ENCODE measurements at places on chromosomes 3 and 15. TPM values are rescaled to one million over a fixed set of nuclear protein-coding genes. Genes with fewer than 3 reads are reported as not detected.

GRCh38 chr3:50245251-50245745 lies 9.3 kb downstream of the GNAI2 start:
- peaks cover 96% of the 10 kb centered on the region for H3K4me1 ChIP-seq
- H3K36me3 ChIP-seq = peaks cover 52% of the 10 kb centered on the region
- peak overlapping the region; percentile 76 for H3K27ac ChIP-seq
- DNase-seq = no peak

DNA sequence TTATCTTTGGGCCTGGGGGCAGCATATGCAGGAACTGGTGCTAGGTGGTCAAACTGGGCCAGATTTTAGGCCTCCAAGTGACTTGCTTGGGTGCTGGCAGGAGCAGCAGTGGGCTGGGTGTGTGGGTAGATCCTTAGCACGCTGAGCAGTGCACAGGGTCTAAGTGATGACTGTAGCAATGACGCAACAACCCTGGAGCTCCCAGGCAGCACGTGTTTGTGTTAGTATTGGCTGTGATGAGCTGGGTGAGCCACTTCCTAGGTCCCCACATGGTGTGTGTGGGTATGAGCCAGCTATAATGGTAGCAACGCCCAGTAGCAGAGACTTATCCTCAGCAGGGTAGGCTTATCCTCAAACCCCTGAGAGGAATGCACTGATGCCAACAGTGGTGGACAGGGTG lies 570.6 kb upstream of the ROBO1 start:
- H3K4me3 ChIP-seq = no peak overlapping the region
- H3K36me3 ChIP-seq = no peaks in the 10 kb centered on the region
- no peaks in the 10 kb centered on the region for H3K4me1 ChIP-seq
- no peak overlapping the region for H3K27ac ChIP-seq

DNA sequence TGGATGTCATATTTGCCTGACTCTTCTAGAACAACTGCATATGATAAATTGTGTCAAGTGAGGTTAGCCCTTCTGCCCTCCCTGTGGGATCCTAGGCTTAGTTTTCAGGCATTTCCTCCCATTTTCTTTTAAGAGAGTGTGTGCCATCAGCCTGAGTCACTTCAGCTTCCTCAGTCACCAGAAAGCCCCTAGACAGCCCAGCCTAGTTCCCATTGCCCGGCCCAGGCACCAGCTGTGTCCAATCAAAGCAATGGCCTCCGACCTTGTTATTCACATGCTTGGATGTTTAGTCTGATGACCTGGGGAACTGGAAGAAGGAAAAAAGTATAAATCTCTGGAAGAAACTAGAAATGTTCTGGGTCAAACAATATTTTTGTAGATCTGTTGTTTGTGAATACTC lies 221.9 kb upstream of the LRIG1 start:
- H3K27ac ChIP-seq = no peak overlapping the region
- no peaks in the 10 kb centered on the region for H3K36me3 ChIP-seq
- H3K4me3 ChIP-seq = no peak overlapping the region
- H3K4me1 ChIP-seq = no peaks in the 10 kb centered on the region
- H3K27me3 ChIP-seq = no peaks in the 10 kb centered on the region

The RASGRF1 gene
- total RNA-seq = 9.4 TPM

The EPHB3 gene
- total RNA-seq = not detected

GRCh38 chr3:151428386-151428785 lies 32.5 kb downstream of the IGSF10 start:
- no peak overlapping the region for H3K27ac ChIP-seq
- no peaks in the 10 kb centered on the region for H3K27me3 ChIP-seq
- no peak overlapping the region for H3K4me3 ChIP-seq
- H3K4me1 ChIP-seq = peaks cover 5% of the 10 kb centered on the region

The ERICH6 gene
- not detected for total RNA-seq

The DPPA2 gene
- not detected for total RNA-seq

The CYP8B1 gene
- not detected for total RNA-seq

DNA sequence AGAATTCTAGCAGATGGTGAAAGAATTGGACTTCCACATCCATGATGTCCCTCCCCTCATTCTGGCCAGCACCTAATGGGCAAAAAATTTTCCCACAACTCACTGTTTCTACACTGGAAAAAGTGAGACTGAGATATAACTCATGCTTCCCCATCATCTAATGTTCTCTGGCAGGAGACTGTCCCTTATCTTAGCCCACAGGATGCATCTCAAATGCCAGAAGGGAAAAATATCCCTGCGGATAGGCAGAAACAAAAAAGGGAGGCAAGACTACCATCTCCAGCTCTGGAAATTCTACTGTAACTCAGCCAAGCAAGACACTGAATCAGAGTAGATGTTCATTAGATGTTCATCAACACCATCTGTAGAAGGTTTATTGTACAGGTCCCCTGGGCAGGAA lies 58.6 kb downstream of the DLG1 start:
- no peaks in the 10 kb centered on the region for H3K4me1 ChIP-seq
- no peak for DNase-seq
- H3K36me3 ChIP-seq = peaks cover 17% of the 10 kb centered on the region
- H3K4me3 ChIP-seq = no peak overlapping the region
- H3K27ac ChIP-seq = no peak overlapping the region

DNA sequence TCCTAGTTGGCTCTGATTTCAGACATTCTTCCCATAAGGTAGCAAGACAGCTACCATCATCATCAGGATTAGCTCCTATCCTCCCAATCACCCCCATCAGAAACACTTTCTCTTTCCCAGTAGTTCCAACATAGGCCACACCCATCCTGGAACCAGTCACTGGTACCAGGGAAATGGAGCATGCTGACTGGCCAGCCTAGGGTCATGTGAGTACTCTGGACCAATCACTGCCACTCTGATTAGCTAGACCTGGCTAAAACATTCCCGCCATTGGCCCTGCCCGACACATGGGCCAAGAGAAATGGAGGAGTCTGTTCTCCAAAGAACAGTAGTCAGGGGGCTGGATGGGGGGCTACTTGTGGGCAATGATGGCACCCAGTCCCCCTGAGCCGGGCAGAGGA lies 12.4 kb downstream of the EFCC1 start:
- no peaks in the 10 kb centered on the region for H3K36me3 ChIP-seq
- peaks cover 35% of the 10 kb centered on the region for H3K4me1 ChIP-seq
- DNase-seq = no peak
- no peak overlapping the region for H3K27ac ChIP-seq

DNA sequence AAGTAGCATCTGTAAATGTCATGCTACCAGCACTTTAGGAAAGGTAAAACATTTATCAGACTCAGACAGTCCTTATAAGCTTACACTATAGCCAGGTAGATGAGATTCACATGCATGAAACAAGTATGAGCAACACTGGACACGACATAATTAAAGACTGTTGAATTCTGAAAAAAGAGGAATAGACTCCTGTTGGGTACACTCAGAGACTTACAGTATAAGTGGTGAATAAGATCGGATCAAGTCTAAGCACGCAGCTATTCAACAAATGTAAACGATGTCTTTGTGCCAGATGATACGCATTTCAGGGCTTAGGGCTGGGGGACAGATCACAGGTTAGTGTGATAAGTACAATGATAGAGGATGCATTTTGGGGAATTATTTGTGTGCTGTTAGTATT lies 43.2 kb upstream of the SPPL2A start:
- H3K4me1 ChIP-seq = no peaks in the 10 kb centered on the region
- H3K36me3 ChIP-seq = no peaks in the 10 kb centered on the region
- no peak overlapping the region for H3K4me3 ChIP-seq
- no peaks in the 10 kb centered on the region for H3K27me3 ChIP-seq

DNA sequence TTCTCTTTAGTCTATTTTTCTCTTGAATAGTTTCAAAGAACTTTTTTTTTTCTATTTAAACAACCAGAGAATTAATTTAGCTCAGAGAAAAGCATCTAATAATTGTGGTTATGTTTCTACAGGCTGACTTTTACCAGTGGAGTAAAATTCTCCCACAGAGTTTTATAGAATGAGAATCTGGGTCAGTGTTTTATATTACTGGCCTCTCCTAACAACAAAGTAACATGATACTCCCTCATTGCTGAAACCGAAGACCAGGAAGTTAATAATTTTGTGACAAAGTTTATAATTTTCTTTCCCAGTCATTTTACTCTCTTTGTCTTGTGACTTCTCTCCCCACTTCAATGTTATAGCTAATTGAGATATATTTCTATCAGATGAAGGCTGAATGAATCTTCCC lies 946.9 kb downstream of the EPHA3 start:
- H3K36me3 ChIP-seq = no peaks in the 10 kb centered on the region
- DNase-seq = no peak
- H3K4me1 ChIP-seq = no peaks in the 10 kb centered on the region
- no peaks in the 10 kb centered on the region for H3K27me3 ChIP-seq
- no peak overlapping the region for H3K27ac ChIP-seq
- no peak overlapping the region for H3K4me3 ChIP-seq

DNA sequence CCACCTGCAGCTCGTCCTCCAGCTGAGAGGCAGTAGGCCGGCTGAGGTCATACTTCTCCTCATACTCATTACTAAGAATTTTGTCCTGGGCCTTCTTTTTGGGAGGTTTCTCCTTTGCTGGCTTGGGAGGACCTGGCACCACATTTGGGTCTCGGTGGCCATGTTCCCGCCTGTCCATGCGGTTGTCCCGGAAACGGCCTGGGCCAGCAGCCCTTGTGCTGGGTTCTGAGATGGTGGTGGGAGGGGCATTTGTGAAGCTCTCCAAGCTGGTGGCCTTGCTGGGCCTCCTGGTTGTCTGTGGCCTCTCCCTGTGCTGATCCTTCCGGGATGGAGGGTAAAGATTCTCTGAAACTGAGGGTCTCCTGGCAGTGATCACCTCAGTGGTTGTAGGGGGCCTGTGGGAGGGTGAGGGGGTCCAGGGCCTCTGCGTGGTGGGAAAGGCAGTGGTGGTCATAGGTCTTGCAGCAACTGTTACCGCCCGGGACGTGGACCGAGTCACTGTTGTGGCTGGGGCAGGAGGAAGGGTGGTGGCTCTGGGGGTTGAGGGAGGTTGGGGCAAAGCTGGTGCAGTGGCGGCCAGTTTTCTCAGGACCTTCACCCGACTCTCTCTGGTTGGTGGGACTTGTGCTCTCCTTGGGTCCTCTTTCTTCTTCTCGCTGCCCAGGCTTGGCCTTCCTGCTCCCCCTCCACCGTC lies 2.5 kb downstream of the CCDC80 start:
- no peaks in the 10 kb centered on the region for H3K36me3 ChIP-seq
- peaks cover 12% of the 10 kb centered on the region for H3K27me3 ChIP-seq
- H3K27ac ChIP-seq = no peak overlapping the region

The CAMP gene
- not detected for total RNA-seq

DNA sequence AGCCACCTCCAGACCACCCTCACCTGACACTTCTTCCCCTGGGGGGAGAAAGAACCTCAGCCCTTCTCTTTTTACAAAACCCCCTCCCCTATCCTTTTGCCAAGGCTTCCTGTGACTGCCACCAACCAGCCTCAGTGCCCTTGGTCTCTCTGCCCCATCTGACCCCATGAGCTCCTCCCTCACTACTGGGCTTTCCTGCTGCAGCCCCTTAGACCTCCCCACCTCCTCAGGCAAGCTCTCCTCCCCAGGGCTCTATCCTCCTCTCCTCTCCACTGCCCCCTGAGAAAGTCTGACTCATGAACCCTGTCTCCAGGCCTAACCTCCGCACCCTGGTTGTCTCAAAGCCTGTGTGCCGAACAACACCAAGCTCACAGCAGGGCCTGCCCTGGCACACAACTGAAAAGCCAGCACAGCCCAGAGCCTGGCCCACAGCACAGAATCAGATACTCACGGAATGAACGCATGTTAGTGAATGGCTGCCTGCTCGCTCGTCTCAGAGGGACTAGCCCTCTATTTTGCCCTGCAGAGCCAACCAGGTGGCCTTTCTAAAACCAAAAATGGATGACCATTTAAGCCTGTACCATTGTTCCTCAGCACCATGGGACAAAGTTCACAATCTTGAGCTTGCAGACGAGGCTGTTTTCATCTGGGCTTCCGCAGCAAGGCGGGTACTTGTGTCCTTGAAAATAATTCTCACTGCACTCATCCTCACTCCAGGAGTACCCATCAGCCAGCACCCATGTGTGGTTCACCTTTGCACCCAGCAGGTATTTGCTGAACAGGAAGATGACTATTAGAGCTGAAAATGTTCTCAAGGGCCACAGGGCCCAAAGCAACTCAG lies 1.7 kb downstream of the CHDH start:
- H3K27me3 ChIP-seq = peaks cover 50% of the 10 kb centered on the region
- no peak overlapping the region for H3K27ac ChIP-seq
- no peak overlapping the region for H3K4me3 ChIP-seq
- H3K36me3 ChIP-seq = no peaks in the 10 kb centered on the region
- no peak for DNase-seq

The EEF1AKMT4 gene
- 1.5 TPM for total RNA-seq

GRCh38 chr15:87268675-87269074 lies 987.9 kb downstream of the NTRK3 start:
- no peaks in the 10 kb centered on the region for H3K36me3 ChIP-seq
- H3K27ac ChIP-seq = no peak overlapping the region
- H3K4me1 ChIP-seq = no peaks in the 10 kb centered on the region
- DNase-seq = no peak
- no peaks in the 10 kb centered on the region for H3K27me3 ChIP-seq

GRCh38 chr3:98657457-98657856 lies 64.0 kb upstream of the CPOX start:
- H3K27me3 ChIP-seq = no peaks in the 10 kb centered on the region
- no peak overlapping the region for H3K27ac ChIP-seq
- peak; percentile 10 for DNase-seq
